SK-MEL-5 (cell line): ENCODE measurements at places on chromosomes 4 and X.
A peak's percentile ranks its signal among the peaks of the same experiment; 100 is the strongest.

DNA sequence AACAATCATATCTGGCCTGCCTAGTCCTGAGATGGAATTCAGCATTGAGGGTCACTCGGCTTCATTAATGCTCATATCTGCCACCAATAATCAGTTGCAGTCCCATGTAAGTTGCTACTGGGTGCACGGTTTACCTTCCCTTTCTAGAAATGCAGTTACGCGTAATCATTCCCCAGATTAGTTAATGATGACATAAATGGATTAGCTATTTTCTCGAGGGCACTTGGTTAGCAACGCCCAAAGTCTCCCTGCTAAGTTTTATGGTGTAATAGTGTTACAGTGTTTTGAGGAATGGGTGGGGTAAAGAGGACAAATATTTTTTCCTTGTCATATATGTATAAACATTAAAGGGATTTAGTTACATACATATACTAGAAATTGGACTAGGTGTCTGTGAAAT, 118.8 kb downstream of the MID1 start:
- DNase-seq = no peak

GRCh38 chr4:139786494-139787354, 121.1 kb downstream of the MGST2 start:
- DNase-seq = no peak

GRCh38 chrX:48989483-48989882, 12.6 kb downstream of the GRIPAP1 start:
- no peak for DNase-seq

DNA sequence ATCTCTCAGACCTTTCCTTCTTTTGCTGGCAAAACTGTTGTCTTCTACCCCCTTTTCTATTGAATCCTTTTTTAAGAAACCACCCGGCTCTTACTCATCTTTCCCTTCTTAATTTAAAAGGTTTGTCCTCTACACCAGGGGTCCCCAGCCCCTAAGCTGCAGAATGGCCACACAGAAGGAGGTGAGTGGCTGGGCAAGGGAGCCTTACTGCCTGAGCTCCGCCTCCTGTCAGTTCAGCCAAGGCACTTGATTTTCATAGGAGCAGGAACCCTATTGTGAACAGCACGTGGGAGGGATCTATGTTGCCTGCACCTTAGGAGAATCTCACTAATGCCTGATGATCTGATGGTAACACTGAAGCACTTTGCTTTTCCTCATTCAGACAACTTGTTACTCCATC, 726.3 kb upstream of the INTU start:
- no peak for DNase-seq

DNA sequence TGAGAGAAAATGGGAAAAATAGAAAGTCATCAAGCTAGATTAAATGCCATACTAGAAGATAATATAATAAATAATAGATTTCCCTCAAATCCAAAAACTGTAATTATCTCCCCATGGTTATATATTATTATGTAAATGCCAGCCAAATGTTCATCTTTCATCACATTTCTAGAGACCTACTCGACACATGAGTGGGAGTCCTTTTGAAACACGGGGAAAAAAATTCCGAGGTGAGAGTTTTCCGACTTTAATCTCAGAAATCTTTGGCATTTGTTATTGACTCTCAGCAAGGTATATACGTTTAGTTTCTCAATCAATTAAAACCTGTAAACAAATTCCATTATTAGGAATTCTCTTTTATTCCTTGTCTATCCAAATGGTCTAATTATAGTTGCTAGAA, 465.4 kb upstream of the SMIM31 start:
- DNase-seq = no peak

- peak; percentile 69 for DNase-seq
Measured at GRCh38 chr4:77240469-77241066, 83.6 kb downstream of the CCNG2 start.

GRCh38 chr4:47219586-47219985, 188.2 kb downstream of the GABRB1 start:
- DNase-seq = no peak

- no peak for DNase-seq
Measured at GRCh38 chr4:119478446-119479179, 150.0 kb downstream of the PDE5A start.

GRCh38 chr4:94262163-94263016, 54.7 kb downstream of the SMARCAD1 start:
- DNase-seq = peak; percentile 55

GRCh38 chrX:2282490-2283090, 218.2 kb downstream of the DHRSX start:
- no peak for DNase-seq

- DNase-seq = no peak
Measured at GRCh38 chrX:46202733-46203514, 342.3 kb downstream of the ZNF674 start.

DNA sequence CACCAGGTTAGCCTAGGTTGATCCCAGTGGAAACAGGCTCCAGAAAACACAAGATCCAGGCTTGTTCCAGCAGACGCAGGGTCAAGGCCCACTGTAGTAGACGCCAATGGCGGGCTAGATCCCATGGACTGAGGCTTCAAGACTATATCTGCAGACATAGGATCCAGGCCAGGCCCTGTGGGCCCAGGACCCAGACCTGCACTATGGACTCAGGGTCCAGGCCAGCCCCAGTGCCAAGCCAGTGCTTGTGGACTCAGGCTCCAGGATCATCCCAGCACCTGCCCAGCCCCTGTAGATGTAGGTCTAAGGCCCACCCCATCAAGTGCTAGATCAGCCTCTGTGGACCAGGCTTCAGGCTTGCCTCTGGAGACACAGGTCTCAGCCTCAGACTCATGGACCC, 300.9 kb downstream of the CHIC1 start:
- no peak for DNase-seq

DNA sequence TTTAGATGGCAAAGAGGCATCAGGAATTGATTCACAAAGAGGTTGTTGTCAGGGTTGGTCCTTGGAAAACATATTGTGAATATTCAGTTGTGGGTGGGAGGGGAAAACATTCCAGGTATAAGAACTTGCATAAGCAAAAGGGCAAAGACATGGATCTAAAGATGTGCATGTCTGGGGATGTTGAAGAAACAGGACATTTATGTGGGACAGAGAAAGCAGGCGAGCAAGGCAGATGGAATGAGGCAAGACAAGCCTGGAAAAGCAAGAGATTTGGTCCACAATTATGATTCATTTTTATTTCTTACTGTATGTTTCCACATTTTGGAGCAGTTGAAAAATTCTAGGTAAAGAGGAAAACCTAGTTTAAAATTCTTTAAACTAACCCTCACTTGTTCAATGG, 134.9 kb upstream of the CXXC4 start:
- DNase-seq = no peak

DNA sequence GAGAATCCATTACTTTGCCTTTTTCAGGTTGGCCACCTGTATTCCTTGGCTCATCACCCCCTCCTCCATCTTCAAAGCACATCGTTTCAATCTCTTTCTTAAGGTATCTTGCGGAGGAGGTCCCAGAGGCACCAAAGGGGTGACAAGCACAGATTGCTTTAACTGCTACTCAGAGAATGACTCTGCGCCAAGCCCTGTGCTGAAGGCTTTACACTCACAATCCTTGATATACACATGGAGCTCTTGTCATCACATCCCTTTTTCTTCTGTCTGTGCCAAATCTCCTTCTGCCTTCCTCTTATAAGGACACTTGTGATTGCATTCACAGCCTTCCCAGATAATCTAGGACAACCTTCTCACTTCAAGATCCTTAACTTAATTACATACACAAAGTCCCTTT, 134.7 kb upstream of the MAMLD1 start:
- no peak for DNase-seq

- peak; percentile 69 for DNase-seq
Measured at GRCh38 chrX:121389976-121390714, 342.7 kb downstream of the GLUD2 start.

DNA sequence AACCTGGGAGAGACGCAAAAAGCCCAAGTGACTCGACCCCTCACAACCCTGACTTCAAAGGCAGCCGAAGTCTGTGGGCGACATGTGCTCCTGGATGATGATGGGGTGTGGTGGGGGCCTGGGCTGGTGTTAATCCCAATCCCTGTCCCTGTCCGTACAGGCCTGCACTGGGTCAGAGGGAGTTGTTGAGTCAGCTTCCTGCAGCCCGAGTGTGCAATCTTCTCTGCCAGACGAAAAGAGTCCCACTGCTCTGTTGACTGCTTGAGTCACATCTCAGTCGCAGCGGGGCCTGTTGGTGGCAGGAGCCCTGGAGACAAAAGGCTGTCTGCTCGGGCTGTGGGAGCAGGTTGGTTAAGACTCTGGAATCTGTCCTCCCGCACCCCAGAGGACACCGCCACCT, 10.3 kb downstream of the FAM3A start:
- DNase-seq = no peak

DNA sequence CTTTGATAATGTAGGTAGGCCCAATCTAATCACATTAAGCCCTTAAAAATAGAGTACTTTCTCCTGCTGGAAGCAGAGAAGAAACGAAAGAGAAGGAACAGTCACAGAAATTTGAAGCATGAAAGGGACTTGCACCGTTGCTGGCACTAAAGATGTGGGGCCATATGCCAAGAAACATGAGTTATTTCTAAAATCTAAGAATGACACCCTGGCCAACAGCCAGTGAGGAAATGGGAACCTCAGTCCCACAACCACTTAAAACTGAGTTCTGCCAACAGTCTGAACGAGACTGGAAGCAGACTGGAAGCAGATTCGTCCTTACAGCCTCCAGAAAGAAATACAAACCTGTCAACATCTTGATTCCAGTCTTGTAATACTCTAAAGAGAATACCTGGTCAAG, 70.1 kb downstream of the CENPC start:
- DNase-seq = no peak

- DNase-seq = no peak
Measured at GRCh38 chr4:113809311-113809710, 47.8 kb upstream of the CAMK2D start.

- DNase-seq = no peak
Measured at GRCh38 chr4:145690610-145691009, 10.7 kb downstream of the C4orf51 start.

DNA sequence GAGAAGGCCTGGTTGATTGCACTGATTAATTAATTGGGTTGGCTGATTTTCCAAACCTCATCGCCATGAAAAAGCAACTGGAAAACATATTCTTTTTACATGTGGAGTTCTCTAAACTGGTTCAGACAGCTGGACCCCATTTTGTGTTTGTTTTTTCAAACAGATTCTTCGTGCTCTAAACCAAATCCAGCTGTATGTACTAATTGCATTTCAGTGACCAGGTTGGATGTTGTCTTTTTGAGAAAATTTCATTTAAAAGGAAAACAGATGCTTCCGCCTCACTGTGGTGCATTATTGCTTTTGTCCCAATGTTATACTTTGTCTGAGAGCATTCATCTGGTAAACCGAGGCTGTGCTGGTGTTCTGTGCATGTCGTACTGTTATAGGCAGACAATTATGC, 67.8 kb upstream of the LNX1 start:
- DNase-seq = no peak

- DNase-seq = peak; percentile 87
Measured at GRCh38 chr4:16196482-16197393, 29.5 kb downstream of the TAPT1 start.

DNA sequence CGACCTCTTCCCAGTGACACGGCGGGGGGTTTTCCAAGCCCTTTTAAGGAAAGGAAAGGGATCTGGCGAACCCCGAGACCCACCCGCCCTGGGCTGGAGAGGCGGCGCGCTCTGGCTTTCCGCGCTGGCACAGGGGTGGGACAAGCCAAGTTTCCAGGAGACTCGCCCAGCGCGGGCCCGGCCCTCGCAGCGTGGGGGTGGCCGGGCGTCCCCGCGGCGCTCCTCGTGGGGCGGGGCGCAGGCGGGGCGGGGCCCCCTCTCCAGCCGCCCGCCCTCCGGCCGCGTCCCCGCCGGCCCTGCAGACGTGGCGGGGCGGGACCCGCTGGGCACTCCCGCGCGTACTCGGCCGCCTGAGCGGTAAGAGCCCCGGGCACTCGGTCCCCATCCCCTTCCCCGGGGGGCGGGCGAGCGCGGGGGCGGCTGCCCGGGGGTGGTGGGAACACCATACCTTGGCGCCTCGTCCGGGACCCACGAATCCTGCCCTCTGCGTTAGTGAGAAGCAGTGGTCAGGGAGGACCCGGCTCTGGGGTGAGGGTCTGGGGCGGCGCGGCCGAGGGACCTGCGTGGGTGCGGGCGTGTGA, at the start of gene FAM114A1:
FAM114A1 (plus strand) TSS at position 329 of the 581 bp plus-strand sequence. CDS start 10,273 bp downstream, outside the sequence.
- DNase-seq = peak; percentile 73

- no peak for DNase-seq
Measured at GRCh38 chr4:18980516-18981233, 959.1 kb upstream of the LCORL start.

- no peak for DNase-seq
Measured at GRCh38 chr4:105293360-105293759, 146.7 kb downstream of the TET2 start.

DNA sequence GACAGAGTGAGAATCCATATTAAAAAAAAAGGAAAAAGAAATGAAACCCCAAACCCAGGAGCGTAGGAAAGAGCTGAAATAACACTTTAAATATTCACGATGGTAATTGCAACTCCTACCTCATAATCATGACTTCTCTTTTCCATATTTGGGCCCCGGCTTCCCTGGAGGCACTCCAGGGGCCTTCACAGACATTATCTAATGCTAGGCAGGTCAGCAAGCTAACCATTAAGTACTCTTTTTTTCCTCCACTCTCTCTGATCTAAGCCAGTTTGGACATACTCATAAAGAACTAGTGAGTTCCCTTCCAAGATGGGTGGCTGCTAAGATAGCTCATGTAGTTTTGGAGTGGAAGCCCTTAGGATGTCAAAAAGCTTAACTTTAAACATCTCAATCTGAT, 83.2 kb downstream of the SH3KBP1 start:
- no peak for DNase-seq

GRCh38 chr4:186900232-186900900, 176.7 kb upstream of the FAT1 start:
- no peak for DNase-seq

- DNase-seq = no peak
Measured at GRCh38 chr4:7210824-7211223, 18.5 kb downstream of the SORCS2 start.

DNA sequence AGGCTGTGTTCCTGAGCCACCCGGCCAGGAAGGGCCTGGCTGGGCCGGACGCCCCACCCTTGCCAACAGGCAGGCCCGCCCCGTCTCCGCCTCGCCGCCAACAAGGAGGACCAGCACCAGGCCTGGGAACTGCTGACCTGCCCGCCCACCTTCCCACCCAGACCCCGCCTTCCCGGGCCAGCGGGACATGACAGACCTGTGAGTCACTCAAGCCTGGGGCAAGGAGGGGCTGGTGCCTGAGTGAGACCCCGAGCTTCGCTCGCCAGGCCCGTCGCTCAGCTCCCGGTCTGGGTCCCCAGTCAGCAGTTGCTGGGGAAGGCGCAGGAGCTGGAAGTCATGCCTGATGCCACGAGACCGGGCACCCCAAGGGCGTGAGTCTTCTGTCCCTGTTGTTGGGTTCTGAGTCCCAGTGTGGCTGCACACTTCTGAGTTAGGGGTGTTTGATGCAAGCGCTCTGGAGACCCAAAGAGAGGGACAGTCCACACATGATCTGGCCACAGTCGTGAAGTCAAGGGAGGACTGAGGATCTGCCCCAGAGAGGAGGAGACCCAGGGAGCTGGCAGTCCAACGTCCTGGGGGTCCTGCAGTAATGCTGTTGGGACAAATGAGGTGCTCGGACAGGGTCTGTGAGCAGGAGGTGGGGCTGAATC, at the start of gene DNASE1L1:
DNASE1L1 (minus strand) TSS at position 33 of the 650 bp plus-strand sequence. CDS start 3,686 bp downstream, outside the sequence.
- DNase-seq = peak; percentile 82
